ENCODE measurements at places on chromosomes 5 and 9.

GRCh38 chr9:108662091-108662875 is 193.5 kb downstream of the ACTL7B start:
- DNase-seq = no peak

DNA sequence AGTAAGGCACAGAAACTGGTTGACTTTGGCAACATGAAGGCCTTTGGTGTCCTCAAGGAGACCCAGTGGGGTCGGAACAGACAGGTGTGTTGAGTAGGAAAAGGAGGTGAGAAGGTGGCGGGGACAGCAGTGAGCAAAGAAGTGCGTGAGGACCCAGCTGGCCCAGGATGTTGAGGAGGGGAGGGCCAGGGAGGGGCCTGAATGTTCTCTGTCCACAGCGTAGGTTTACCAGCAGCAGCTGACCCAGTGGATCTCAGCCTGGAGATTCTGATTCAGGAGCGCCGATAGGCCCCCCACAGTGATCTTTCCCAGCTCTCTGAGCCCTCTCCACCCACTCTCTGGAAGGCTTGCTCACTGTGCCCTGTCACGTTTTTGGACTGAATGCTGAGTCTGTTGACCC is 88.5 kb downstream of the DAB2IP start:
- no peak for DNase-seq

GRCh38 chr5:37448941-37449340 is 69.8 kb downstream of the WDR70 start:
- no peak for DNase-seq

DNA sequence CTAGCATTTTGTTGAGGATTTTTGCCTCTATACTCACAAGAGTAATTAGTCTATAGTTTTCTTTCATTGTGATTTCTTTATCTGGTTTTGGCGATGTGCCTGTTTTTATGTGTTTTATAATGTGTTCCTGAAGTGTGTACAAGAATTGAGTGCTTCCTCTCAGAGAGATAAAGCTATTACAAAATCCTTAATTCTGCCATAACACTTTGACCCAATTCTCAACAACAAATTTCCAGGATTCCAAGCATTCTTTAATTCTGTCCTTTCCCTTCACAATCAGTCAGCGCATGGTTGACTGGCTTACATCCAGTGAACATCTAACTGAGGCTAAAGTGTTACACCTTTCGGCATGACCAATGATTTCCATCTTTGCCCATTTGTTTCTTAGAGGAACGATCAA is 282.9 kb upstream of the MVB12B start:
- DNase-seq = no peak

GRCh38 chr5:126483156-126483555 is 59.9 kb downstream of the GRAMD2B start:
- no peak for DNase-seq

DNA sequence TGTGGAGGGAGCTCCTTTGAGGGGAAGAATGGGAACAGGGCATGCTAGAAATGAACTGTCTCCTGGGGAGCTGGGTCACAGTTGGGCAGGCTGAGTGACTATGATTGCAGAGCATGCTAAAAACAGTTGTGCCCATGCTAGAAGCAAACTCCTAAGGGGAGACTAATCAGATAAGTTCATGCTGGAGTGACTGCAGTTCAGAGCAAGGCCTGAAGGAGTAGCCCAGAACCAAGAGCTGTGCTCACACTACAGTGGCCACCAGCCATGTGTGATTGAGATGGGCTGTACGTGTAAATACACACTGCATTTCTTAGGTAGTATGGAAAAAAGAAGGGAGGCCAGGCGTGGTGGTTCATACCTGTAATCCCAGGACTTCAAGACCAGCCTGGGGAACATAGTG is 10.3 kb upstream of the AK1 start:
- no peak for DNase-seq

DNA sequence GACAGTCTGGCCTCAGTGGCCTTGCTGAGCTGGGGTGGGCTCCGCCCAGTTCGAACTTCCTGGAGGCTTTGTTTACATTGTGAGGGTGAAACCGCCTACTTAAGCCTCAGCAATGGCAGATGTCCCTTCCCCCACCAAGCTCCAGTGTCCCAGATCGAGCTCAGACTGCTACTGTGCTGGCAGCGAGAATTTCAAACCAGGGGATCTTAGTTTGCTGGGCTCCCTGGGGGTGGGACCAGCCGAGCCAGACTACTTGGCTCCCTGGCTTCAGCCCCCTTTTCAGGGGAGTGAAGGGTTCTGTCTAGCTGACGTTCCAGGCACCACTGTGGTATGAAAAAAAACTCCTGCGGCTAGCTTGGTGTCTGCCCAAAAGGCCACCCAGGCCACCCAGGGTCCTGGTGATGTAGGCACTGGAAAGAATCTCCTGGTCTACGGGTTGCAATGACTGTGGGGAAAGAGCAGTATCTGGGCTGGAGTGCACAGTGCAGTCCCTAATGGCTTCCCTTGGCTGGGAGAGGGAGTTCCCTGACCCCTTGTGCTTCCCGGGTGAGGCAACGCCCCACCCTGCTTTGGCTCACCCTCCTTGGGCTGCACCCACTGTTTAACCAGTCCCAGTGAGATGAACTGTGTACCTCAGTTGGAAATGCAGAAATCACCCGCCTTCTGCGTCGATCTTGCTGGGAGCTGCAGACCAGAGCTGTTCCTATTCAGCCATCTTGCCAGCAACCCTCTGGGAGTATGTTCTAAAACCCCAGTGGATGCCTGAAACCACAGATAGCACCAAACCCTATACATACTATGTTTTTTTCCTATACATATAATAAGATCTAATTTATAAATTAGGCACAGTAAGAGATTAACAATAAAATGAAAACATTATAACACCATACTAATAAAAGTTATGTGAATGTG is 95.5 kb downstream of the TMEM161B start:
- no peak for DNase-seq

GRCh38 chr5:116249648-116250047 is 164.8 kb downstream of the COMMD10 start:
- DNase-seq = no peak

GRCh38 chr5:57320582-57320981 is 146.7 kb downstream of the GPBP1 start:
- no peak for DNase-seq

DNA sequence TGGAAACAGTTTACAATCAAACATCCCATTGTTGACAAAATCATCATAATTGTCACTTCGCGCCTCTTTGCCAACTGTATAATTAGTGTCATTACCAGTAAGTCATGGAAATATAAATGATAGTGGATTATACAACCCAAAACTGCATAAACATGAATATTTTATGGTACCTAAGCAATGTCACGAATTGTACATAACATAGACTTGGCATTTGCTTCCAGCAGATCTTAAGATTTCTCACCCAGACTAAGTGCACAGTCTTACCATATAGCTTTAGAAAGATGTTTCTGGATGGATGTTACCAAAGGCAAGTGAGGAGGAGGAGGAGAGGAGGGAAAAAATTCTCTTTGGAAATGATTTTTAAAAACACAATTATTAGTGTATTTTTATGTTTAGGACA is 113.4 kb upstream of the TAS2R1 start:
- no peak for DNase-seq

- DNase-seq = no peak
Observed at GRCh38 chr5:54254482-54255198, 55.7 kb downstream of the ARL15 start.

DNA sequence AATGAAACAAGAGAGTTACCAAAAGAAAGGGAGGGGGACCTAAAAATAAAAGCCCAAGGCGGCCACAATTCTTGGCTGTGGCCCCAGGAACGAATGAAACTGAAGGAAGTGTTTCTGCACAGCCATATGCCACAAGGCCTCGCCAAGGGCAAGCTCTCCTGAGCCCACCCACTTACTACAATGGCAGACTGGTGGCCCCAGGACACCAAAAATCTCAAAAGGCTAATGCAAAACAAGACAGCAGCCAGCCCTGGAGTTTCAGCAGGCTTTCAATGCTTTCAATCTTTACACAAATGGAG is 4.0 kb downstream of the CAMSAP1 start:
- DNase-seq = no peak

DNA sequence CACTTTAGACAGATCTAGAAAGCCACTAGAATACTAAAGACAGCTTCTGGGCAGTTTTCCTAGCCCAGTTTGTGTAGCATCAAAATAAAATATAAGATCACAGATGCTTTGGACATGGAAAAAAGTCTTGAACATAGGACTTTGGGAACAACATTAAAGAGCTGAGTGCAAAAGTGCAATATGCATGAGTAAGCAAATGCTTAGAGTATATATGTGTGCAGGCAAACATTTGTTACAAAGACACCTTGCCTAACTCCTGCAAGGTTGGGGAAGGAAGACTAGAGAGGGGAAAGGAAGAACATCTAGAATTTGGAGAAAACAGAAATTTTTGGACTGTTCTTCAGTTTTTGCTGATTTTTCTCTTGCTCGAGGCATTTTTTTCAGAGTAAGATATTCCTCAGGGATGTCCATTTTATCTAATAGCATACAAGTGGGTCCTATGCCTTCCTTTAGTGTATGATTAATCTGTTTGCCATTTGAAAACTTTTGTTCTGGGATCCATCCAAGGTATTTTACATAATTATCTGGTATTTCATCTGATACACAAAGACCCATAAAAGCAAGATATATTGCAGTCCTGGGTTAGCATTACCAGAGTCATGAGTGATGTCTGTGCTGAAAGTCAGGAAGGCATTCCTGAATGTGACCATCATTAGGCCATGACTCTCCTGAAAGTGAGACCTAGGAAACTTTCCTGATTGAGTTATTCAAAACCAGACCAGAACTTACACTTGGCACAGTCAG is 142.0 kb upstream of the RGMB start:
- no peak for DNase-seq

DNA sequence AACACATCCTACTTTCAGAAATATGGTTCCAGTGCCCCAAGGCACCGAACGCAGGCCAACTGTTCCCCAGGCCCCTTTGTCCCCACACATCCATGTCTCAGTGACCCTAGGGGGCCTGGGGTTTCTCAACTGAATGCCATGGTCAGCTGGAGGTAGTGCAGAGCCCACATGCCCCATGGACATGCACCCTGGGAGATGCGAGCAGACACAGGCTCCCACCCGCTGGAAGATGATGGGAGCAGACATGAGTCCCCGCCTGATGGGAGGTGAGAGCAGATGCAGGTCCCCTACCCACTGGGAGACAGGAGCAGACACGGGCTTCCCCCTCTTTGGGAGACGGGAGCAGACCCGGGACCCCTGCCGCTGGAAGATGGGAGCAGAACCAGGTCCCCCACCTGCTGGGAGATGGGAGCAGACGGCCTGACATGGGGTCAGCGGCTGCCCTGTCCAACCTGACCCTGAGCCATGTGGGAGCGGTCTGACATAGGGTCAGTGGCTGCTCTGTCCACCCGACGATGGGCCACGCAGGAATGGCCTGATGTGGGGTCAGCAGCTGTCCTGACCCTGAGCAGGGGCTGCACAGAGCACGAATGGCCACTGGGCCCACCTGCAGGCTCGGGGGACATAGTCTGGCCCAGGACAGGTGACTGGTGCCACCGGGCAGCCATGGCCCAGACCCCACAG is 18.4 kb downstream of the ZDHHC11B start:
- DNase-seq = no peak

GRCh38 chr5:87120518-87121303 is 147.0 kb upstream of the RASA1 start:
- DNase-seq = no peak

GRCh38 chr5:39020458-39020857 is 53.7 kb downstream of the RICTOR start:
- DNase-seq = no peak

- DNase-seq = no peak
Observed at GRCh38 chr5:65825408-65826328, 100.7 kb upstream of the ERBIN start.

DNA sequence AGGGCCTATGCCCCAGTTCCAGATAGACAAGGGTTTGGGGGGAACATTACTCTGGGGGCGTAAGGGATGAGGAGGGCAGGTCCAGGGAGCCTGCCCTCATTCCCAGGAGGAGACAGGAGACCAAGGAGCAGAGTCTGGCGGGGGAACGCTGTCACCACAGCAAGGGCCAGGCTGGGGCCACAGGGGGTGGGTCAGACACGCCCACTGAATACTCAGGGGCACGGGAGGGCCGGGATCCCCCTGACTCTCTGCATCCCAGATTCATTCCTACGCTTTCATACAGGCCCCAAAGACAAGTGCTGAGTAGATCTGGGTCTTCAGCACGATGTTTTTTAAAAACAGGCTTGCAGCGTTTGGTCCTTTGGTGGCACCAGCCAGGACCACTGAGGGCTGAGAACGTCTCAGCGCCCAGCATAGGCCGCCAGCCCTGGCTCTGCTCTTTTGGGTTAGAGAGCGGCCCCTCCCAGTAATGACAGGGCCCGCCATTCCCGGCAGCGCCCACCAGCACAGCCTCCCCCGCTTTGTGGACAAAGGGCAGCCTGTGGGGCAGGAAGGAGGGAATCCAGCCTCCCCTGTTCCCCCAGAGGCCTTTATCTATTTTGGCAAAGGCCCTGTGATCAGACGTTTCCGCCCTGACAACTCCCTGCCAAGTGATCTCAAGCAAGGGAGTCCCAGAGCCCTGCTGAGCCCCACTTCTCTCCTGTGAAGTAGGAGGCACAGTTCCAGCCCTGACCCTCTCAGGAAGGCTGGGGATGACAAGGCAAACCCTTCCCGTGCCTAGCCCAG is 24.9 kb downstream of the NEK6 start:
- no peak for DNase-seq

DNA sequence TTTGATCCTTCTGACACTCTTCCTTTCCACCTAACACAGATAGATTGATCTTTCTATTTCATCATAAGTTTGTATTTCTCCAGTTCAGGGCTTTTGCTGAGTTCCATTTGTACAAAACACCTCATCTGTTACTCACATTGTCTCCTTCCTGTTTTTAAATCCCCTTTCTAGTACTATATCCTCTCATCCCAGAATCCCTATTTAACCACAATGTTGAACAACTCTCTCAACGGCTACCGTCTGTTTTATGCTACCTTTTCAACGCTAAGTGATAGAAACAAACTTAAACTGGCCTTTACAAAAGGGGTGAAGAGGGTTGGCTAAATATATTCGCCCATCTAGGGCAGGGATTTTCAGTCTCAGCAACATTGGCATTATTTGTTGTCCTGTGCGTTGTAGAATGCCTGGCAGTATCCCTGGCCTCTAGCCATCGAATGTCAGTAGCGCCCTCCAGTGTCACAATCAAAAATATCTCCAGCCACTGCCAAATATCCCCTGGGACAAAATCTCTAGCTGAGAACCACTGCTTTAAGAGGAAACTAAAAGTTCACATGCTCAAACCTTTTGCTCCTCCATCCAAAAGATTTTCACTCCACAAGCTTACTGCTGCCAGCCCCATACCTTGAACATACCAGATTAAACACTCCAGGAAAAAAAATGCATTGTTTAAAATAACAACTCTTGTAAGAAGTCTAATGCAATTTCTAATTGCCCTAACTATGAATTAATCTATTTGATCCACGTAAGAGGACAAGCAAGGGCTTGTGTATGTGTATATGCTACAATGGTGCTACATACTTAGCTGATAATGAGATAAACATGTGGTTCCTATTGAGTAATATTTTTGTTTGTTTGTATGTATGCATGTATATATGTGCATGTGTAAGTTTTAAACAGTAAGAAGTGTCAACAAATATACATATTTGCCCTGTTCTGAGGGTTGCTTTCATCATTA is 344.0 kb downstream of the PTPRD start:
- peak; percentile 67 for DNase-seq

GRCh38 chr5:142327111-142327842 is 2.5 kb upstream of the SPRY4 start:
- no peak for DNase-seq

- DNase-seq = no peak
Observed at GRCh38 chr5:41048986-41049385, 22.2 kb downstream of the MROH2B start.

Measured in COR-L47 (cell line).